ENCODE measurements at places on chromosomes 1 and 21. TPM values are rescaled to one million over a fixed set of nuclear protein-coding genes. Genes with fewer than 3 reads are reported as not detected.

Gene DPYD
- 36.2 TPM for total RNA-seq

- H3K27ac ChIP-seq = no peak overlapping the region
- no peaks in the 10 kb centered on the region for H3K36me3 ChIP-seq
Observed at GRCh38 chr1:151478923-151479322, 19.6 kb upstream of the POGZ start.

DNA sequence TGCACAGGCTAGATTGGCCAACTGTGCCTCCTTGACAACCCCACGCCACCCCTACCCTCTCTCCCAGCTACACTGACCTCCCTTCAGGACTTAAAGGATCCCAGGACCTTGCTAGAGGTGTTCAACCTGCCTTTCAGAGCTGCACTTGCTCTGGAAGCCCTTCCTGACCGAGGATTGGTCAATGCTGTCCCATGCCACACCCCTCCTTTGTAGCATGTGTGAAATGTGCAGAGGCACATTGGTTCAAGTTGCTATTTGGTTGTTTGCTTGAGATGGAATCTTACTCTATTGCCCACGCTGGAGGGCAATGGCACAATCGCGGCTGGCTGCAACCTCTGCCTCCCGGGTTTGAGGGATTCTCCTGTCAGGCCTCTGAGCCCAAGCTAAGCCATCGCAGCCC, 21.8 kb downstream of the ACTA1 start:
- DNase-seq = no peak
- H3K27me3 ChIP-seq = no peaks in the 10 kb centered on the region
- no peaks in the 10 kb centered on the region for H3K36me3 ChIP-seq
- H3K4me3 ChIP-seq = no peak overlapping the region
- H3K27ac ChIP-seq = no peak overlapping the region

DNA sequence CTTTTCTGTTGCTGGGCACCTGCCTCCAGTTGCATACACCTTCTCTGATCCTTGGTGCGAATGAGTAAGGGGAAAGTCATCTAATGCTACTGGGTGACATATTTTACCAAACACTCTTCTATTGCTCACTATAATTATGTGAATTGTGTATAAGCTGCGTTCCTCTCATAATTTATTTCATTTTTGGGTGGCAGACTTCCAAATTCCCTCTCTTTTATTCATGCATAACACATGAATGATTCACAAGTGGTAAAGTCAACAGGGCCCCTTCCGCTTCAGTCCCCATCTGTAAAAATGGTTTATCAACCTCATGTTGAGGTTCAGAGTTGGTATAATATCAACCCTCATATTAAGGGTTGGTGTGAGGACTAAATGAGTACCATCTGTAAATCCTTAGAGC, 3.2 kb upstream of the QSOX1 start:
- H3K4me1 ChIP-seq = peaks cover 5% of the 10 kb centered on the region
- no peaks in the 10 kb centered on the region for H3K27me3 ChIP-seq
- no peaks in the 10 kb centered on the region for H3K36me3 ChIP-seq
- H3K4me3 ChIP-seq = no peak overlapping the region
- H3K27ac ChIP-seq = no peak overlapping the region
- no peak for DNase-seq

DNA sequence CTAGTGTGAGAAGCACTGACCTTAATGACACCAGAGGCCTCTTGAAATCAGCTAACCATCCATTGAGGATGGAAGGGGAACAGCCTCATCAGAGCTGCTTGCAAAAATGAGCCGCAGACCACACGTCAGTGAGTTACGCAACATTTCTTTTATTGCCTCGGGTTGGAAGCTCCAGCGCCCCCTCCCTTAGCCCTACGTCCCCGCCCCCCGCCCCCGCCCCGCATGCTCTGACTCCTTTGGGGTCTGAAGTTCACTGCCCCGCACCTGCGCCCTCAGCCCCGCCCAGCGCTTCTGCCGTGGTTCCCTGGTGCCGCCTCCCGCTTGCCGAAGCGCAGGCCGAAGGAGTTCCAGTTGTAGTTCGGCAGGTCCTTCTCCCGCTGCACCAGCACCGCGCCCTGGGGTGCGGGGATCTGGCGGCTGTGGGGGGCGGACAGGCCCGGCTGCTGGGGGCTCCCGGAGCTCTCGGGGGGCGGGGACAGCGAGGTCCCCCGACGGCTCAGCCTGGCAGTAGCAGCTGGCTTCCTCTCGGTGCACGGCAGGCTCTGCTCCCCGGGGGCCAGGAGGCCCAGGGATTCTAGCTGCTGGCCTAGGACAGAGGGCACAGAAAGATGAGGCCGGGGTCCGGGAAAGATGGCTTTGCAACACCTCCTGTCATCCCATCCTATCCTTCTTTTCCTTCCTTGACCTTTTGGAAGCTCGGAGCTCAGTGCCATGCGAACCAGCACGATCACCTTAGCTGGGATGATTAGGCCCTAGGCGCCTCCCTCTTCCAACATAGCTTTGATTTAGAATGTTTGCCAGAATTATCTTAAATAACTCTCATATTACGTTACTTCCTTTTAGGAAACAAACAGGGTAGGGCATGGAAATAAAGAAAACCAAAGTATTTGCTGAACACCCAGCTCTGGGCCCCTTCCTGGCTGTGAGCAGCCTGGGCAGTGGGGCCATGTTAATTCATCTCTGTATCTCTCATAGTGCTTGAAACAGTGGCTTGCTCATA, 5.8 kb downstream of the KISS1 start:
- H3K36me3 ChIP-seq = no peaks in the 10 kb centered on the region
- H3K27ac ChIP-seq = no peak overlapping the region
- no peak for DNase-seq
- H3K4me1 ChIP-seq = no peaks in the 10 kb centered on the region

- no peaks in the 10 kb centered on the region for H3K27me3 ChIP-seq
- no peaks in the 10 kb centered on the region for H3K36me3 ChIP-seq
- DNase-seq = no peak
- peaks cover 17% of the 10 kb centered on the region for H3K4me1 ChIP-seq
- H3K4me3 ChIP-seq = no peak overlapping the region
- no peak overlapping the region for H3K27ac ChIP-seq
Observed at GRCh38 chr1:228011721-228012311, 5.0 kb downstream of the WNT3A start.

Gene DDR2
- 76.5 TPM for total RNA-seq

Gene BGLAP
- total RNA-seq = 5.2 TPM

- H3K27me3 ChIP-seq = no peaks in the 10 kb centered on the region
- no peak for DNase-seq
- no peaks in the 10 kb centered on the region for H3K4me1 ChIP-seq
- no peak overlapping the region for H3K27ac ChIP-seq
- H3K36me3 ChIP-seq = no peaks in the 10 kb centered on the region
- no peak overlapping the region for H3K4me3 ChIP-seq
Observed at GRCh38 chr1:48870596-48870995, 93.9 kb upstream of the BEND5 start.

Gene SPRR1B
- not detected for total RNA-seq

Gene NOS1AP
- 6.0 TPM for total RNA-seq

DNA sequence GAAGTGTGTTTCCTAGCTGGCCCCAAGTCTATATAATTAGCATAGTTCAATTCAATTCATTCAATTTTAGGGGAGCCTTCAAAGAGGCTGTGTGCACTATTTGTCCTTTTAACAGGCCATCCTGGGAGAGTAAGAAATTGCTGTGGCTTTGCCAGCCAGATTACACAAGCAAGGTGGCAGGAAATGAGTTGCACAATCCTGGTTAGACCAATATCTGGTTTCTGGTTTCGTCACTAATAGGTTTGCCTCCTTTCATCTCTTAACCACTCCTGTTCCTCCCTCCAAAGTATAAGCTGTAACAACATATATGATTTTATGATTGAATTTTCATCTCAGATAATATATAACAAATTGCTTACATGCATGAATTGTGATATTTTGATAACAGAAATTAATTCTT, 84.1 kb upstream of the NEGR1 start:
- no peaks in the 10 kb centered on the region for H3K4me1 ChIP-seq
- H3K27me3 ChIP-seq = no peaks in the 10 kb centered on the region
- H3K4me3 ChIP-seq = no peak overlapping the region
- H3K27ac ChIP-seq = no peak overlapping the region
- peak; percentile 5 for DNase-seq

Gene C8B
- total RNA-seq = not detected

DNA sequence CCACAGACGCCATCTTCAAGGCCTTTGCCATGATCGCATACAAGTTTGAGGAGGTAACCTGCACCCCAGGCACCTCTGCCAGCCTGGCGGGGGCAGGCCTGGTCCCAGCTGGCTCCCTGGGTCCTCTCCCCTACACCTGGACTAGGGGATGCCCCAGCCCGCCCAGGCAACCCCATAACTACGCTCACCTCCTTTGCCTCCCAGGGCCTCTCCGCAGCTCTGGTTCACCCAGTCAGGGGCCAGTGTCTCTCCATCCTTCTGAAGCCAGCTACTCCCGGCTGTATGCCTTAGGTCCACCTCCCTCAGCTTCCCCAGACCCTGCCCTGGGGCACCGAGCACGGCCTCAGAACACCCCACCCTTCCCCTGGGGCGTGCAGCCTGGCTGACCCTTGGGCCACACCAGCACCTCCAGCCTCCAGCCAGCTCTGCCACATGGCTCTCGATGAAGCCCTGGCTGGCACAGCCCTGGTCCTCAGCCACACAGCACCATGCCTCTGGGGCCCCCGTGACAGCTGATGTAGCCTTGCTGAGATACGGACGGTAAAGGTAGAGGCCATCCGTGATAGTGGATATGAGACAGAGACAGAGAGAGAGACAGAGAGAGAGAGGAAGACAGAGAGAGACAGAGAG, 80.4 kb upstream of the COL6A1 start:
- H3K36me3 ChIP-seq = no peaks in the 10 kb centered on the region
- DNase-seq = no peak
- H3K4me3 ChIP-seq = no peak overlapping the region
- no peaks in the 10 kb centered on the region for H3K27me3 ChIP-seq
- no peak overlapping the region for H3K27ac ChIP-seq

Gene PPP2R5A
- 48.0 TPM for total RNA-seq

DNA sequence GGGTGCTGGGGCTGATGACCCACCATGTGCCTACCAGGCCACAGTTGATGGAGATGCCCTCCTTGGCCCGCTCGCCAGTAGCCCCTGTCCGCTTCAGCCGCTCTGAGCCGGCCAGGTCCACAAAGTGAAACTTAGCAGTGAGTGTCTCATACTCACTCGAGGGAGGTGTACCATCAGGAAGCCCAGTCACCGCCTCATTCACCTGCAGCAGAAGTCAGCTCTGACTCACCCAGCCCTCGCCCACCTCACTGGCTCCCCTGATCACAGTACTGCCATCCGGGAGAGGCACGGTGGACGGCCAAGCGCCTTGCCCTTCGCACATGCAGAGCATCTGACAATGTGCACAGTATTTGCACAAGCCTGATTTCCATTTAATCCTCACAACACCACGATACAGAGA, 18.8 kb downstream of the KIF21B start:
- no peak overlapping the region for H3K4me3 ChIP-seq
- no peaks in the 10 kb centered on the region for H3K27me3 ChIP-seq
- no peaks in the 10 kb centered on the region for H3K4me1 ChIP-seq

DNA sequence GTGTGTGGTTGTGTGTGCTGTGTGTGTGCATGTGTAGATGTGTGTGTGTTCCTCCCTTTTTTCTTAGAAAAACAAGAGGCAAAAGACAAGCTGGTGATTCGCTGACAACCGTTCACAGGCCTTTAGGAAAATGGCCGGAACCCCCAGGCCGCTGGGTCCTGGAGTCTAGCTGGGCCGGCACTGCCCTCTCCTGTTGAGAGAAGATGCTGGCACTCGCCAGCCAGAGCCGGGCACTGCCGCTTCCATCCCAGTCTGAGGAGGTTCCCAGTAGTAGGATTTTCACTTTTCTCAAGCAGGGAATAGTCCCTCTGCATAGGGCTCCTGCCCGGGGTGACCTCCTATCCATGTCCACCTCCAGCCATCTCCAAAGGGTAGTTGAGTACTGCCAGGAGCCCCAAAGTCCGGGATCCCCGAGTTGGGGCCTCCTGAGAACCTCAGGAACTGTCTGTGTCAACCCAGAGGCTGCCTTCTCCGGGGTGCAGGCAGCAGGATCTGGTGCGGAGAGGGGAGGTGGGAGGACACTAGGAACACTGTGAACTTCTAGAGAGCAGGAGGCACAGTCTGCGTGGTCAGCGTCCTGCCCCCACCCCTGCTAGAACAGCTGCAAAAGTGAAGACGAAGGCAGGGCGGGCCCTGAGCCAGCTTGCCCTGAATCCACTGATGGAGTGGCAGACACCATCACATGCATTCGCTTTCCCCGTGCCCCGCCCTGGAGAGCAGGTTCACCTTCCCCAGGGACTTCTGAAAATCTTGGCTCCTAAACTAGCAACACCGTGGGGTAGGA, 44.1 kb upstream of the ARHGEF16 start:
- H3K27me3 ChIP-seq = no peaks in the 10 kb centered on the region
- peak; percentile 47 for DNase-seq
- H3K27ac ChIP-seq = peak overlapping the region; percentile 69
- H3K36me3 ChIP-seq = no peaks in the 10 kb centered on the region
- H3K4me1 ChIP-seq = no peaks in the 10 kb centered on the region

DNA sequence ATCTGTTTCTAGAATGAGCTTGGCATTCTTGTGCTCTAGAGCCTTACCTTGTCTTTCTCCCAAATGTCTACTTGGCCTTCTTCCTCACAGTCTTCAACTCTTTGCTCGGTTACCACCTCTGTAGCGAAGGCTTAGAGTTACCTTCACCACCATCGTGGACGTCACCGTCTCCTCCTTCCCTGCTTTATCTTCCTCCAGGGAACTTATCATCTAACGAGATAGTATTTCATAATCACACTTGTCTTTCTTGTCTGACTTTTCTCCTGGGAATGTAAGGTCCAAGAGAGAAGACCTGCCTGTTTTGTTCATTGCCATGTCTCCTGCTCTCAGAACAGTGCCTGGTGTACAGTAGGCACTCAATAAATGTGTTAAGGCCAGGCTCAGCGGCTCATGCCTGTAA, 115.6 kb downstream of the GREM2 start:
- no peaks in the 10 kb centered on the region for H3K27me3 ChIP-seq
- no peaks in the 10 kb centered on the region for H3K36me3 ChIP-seq
- no peak overlapping the region for H3K4me3 ChIP-seq

Gene NBPF12
- total RNA-seq = 14.2 TPM

Gene PGBD5
- 1.4 TPM for total RNA-seq

Gene OR14I1
- total RNA-seq = not detected

DNA sequence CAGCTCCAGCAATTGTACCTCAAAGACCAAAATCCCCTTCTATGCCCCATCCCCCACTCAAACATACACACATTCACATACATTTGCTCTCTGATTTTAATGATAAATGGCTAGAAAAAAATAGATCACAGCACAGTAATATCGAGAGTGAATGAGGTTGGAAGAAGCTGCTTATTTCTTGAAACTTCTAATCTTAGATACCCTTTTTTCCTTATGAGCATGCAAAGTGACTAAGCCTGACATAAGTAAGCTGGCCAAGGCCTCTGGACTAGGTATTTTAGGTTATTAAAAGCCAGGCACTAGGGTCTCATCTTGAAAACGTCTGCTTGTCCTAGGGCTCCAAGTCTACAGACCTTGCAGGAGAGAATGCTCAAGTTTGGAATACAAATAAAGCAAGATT, 133.6 kb downstream of the TGFBR3 start:
- no peaks in the 10 kb centered on the region for H3K36me3 ChIP-seq
- H3K27ac ChIP-seq = peak overlapping the region; percentile 84
- DNase-seq = no peak

- H3K4me3 ChIP-seq = no peak overlapping the region
- H3K36me3 ChIP-seq = no peaks in the 10 kb centered on the region
- H3K4me1 ChIP-seq = no peaks in the 10 kb centered on the region
- H3K27ac ChIP-seq = no peak overlapping the region
- DNase-seq = no peak
Observed at GRCh38 chr21:42361286-42361685, 5.0 kb downstream of the TFF1 start.

Gene GCSAML
- 9.0 TPM for total RNA-seq

All from tibial nerve (tissue), 4 donors.